ENCODE measurements at places on chromosomes 2 and 18.

GRCh38 chr2:236968101-236968879 is 117.4 kb upstream of the COPS8 start:
- DNase-seq, result no peak

DNA sequence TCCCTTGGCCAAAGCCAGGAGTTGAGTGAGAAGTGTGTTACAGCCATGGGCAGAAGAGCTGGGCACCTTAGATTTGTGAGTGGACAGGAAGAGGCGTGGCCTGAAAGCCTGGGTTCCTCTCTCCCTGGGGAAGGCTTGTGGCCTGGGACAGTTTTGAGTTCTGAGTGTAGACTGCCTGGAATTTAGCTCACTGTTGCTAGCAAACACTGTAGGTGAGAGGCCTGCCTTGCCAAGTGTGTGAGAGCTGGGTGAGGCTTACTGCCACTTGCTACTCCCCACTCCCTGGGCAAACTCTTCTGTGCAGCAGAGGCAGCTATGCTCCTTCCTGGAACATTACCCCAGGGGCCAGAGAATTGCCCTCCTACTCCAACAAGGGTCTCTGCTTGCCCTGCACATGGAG is 150.0 kb upstream of the GALNT5 start:
- no peak for DNase-seq

GRCh38 chr2:32838418-32838817 is 108.3 kb upstream of the LTBP1 start:
- no peak for DNase-seq

DNA sequence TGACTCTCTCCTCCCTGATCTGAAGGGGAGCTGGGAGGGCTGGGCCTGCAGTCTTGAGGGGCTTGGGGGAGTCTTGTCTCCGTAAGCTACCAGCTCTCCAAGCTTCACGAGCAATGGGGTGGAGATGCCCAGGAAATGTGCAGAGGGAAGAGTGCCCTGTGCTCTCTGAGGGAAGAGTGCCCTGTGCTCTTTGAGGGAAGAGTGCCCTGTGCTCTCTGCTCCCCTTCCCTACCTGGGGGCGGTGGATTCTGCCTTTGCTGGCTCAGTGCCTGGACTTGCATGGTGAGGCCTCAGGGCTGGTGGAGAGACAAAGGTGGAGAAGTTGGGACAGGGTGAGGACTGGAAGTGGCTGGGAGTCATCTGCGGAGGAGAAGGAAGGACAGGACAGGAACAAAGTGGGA is 72.7 kb downstream of the TWIST2 start:
- DNase-seq, result no peak

DNA sequence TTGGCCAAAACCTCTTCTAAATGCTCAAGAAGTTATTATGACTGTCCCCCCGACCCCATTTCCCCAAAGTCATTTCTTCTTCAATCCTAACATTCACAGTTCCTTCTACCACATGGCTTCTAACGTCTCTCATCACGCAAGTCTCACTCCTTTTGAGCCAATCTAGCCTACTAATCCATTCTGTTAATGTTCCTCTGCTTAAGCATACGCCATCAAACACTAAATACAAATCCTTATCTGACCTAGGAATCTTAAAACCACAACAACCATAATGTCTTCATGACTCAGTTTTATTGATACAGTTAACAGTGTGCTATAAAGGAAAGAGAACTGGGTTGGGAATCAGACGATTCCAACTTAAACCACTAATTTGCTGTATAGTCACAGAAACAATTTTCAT is 23.9 kb downstream of the HNRNPLL start:
- DNase-seq, result no peak

DNA sequence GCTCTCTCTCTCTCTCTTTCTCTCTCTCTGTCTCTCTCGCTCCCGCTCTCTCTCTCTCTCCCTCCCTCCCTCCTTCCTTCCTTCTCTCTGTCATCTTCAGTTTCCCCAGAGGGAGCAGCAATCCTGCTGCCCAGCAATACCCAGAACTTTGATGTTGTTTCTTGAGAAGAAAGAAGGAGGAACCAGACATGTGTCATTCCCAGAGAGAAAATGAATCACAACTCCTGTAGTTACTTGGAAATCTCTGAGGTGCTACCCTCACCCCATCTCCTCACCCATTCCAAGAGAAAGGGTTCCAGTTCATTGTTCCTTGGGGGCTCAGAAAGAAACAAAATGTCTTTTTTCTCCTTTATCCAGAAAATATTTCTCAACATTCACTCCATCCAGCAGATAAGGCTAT is 449.1 kb downstream of the TNS1 start:
- DNase-seq, result no peak

DNA sequence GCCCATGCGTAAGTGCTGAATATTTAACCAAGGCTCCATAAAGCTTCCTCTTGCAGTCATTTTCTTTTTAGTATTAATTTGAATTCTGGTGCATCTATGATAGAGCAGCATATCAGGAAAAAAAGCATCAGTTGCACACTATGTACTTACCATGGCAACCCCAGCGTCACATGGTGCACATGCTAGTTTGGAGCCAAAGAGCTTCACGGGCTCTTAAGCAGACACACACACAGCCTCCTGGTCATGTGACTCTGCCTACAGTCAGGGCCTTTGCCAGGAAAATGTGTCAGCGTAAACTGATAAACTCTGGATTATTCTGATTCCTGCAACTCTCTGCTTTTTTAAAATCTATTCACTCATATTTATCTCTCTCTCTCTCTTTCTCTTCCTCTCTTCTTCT is 30.2 kb downstream of the NYAP2 start:
- DNase-seq, result no peak

DNA sequence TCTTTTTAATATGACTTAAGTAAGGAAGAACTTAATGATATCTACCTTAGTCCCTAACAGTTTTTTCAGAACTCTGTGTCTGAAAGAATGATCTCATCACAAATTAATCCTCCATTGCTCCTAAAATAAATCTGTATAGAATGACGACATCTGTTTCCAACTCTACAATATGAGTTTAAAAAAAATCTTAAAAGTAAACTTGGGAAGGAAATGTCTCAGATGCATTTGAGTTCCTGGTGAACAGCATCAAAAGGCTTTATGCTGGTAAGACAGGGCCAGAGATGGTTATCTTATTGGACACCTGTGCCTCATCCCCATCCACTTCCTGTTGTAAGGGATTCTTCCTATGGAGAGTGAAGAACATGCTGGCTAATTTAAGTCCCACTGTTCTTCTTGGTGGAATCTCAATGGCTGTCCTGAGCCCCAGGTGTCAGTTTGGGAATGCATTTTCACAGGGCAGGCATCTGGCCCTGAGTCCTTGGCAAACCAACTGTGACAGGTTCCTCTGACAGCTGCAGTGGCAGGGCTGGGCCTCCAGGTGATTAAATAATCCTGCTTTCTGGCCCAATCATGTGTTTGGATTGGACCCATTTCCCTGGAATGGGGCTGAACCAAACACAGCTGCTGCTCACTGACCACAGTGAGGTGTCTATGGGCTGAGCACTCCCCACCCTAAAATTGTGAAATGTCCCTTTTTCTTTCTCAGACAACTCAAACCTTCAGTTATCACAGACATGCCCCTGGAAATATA is 12.9 kb upstream of the NCKAP5 start:
- DNase-seq, result no peak

GRCh38 chr2:169285531-169286235 is 76.7 kb downstream of the LRP2 start:
- no peak for DNase-seq

DNA sequence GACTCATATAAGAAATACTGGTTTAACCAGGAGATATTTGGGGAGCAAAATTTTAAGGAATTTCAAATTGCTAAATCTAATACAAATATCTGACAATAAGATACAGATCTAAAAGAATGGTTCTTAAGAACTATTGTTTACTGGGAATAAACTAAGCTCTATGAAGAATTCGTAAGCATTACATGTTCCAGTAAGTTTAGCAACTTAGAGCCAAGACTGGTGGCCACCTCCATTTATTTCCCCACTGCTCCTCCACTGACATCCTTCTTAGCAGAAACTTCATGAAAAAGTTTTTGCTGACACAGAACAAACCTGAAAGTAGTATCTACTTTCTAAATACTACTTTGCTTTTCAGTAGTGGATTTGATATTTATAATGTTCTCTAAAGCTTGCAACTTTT is 83.0 kb downstream of the ACSL3 start:
- no peak for DNase-seq

DNA sequence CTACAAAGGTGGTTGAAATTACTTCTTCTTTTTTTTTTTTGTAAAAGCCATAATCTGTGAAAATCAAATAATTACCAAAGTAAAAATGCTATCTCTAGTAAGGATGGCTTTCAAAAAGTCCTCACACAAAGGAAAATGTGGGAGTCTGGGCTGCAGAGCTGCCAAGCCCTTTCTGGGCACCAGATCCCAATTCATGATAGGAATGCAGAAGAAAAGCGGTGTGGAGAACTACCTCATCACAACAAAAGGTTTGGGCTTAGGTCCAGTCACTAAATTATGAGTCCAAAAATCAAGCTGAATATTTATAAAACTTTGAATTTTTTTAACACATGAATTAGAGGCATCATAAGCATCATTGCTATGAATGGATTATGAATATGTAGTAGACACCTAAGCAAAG is 30.8 kb upstream of the EPHA4 start:
- DNase-seq, result no peak

- DNase-seq, result no peak
These were observed 14.9 kb downstream of the RAB6D start for GRCh38 chr2:131349021-131349420.

DNA sequence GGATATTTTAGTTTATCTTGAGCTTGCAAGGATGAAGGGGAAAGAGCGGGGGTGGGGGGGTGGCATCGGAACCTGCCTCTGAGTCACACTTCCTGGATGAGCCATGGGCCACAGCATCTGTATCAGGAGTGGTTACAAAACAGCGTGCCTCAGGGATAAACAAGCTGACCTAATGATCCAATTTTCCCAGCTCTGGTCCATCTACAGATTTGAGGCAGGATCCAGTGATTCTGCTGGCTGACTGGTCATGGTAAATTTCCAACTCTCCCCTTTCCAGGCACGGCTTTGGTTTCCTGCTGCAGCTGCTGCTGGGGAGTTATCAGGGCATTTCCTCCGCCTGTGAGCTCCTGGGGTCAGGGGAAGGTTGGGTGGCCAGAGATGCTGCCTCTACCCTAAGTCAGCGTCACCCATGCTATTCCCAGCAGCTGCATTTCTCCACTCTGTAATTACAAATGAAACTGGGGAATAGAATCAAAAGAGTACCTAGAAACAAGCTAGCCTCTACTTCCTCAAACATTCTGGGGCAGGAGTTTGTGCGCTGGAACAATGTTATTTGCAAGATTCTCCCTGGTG is 4.7 kb upstream of the HPCAL1 start:
- peak; percentile 15 for DNase-seq

- no peak for DNase-seq
These were observed 82.9 kb downstream of the TNS1 start for GRCh38 chr2:217919781-217920351.

DNA sequence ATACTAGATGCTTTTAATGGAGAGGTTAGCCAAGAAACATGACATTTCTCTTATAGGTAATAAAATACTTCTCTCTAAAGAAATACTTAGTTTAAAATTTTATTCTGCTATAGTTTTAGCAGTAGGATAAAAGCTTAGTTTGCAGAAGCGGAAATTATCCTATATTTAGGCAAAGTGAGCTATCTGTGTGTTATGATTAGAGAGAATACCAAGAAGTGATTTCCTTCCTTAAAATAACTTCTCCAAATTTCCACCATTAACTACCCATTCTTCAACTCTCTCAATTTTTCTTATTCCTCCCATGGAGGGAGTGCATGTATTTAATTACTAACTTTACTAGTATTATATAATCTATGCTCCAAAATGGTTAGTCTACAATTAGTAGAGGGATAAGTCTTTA is 15.8 kb upstream of the IL1RL1 start:
- DNase-seq, result no peak

GRCh38 chr2:226497146-226497909 is 302.3 kb downstream of the IRS1 start:
- no peak for DNase-seq

GRCh38 chr18:61580046-61580445 is 246.8 kb downstream of the CDH20 start:
- no peak for DNase-seq

- no peak for DNase-seq
These were observed 83.8 kb upstream of the ARL4C start for GRCh38 chr2:234580686-234581085.

DNA sequence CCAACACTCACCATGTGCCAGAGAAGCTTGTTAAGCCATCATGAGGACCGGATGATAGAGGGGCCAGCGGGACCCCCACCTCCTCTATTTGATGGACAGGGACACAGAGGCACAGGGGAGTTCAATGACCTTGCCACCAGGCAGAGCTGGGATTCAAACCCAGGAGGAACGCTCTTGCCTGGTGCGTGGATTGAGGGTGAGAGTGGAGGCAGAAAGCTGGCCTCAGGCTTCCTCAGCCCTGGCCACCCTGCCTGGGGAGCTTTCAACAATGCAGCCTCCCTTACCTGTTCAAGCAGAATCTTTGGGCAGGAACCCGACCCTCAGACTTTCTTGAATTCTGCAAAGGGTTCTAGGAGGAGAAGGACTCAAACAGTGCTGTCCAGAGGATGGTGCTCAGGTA is 39.9 kb upstream of the MAL start:
- DNase-seq, result no peak

DNA sequence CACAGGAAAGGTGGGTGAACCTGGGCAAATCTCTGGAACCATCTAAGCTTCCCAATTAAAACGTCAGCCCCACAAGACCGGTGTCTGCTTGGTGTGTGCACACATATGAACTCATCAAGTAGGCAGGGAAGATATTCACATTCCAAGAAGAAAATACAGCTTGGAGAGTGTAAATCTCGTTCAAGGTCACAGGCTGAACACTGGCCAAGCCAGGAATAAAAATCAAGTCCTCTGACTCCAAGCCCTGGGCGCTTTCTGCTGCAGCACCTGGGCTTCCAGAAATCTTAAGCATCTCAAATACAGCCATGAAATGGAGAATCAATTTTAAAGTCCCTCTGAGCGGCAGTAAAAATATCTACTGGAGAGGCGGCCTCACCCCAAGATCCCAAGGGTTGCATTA is 150.9 kb downstream of the TWIST2 start:
- no peak for DNase-seq

- DNase-seq, result no peak
These were observed 7.3 kb upstream of the PLEK start for GRCh38 chr2:68357605-68358337.

GRCh38 chr2:8566774-8567468 is 114.9 kb upstream of the ID2 start:
- no peak for DNase-seq
